NCI-H2029 (cell line): ENCODE measurements at places on chromosomes 4 and X.
A peak's percentile ranks its signal among the peaks of the same experiment; 100 is the strongest.

DNA sequence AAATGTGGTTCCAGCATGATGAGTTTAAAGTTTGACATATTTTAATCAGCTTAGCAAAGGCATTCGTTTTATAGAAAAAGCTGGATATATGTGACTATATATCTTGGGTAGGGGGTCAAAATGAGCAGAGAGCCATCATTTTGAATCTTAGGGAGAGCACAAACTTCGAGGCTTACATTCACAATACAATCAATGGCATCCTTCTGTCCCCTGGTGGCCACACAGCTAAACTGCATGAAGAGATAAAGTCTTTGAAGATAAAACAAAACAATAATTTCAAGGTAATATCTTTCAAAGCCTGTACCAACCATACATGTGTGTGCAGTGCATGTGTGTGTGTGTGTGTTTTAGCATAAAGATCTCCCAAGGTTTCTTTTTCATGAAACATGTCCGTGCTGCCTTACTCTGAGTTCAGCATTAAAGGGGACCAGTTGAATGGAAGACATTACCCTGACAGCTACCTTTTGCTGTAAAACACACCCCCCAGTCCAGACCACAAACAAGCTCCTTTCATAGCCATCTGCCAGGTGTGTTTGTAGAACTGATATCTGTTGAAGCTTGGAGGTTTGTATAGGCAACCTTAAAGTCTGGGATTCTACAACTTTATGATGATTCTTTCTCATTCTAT is 22.0 kb downstream of the DYNLT3 start:
- DNase-seq, result peak; percentile 3

DNA sequence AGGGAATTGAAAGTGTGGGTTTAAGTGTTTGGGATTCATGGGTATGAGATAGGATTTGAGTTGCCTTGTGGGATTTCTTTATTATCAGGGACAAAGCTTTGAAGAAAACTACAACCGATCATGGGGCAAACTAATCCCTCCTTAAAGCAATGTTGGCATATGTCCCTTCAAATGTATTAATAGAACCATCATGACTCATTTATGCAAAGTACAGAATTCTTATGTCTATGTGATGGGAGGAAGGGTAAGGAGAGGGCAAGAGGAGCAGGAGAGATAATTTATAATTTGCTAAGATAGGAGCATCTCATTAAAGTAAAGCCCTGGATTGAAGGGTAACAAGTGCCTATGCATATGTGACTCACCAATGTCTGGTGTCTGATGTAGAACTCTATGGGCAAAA is 94.2 kb downstream of the PHEX start:
- no peak for DNase-seq

GRCh38 chr4:149886786-149887490 is 71.3 kb upstream of the IQCM start:
- DNase-seq, result no peak

DNA sequence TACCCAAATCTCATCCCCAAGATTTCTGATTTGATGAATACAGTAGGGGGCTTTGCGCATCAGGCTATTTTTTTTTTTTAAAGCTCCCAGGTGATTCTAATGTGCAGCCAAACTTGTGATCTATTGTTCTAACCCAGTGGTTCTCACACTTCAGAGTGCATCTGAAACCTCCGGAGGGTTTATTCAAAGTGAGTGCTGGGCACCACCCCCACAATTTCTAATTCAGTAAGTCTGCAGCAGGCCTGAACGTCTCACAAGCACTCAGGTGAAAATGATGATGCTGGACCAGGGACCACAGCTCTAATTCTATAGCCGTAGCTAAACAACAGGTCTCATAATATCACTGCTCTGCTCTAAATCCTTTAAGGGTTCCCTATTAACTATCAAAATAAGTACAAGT is 211.4 kb downstream of the FMR1NB start:
- DNase-seq, result no peak

GRCh38 chr4:89290727-89291516 is 16.7 kb downstream of the GPRIN3 start:
- no peak for DNase-seq

GRCh38 chrX:9844936-9845577 is 58.8 kb downstream of the SHROOM2 start:
- DNase-seq, result no peak

DNA sequence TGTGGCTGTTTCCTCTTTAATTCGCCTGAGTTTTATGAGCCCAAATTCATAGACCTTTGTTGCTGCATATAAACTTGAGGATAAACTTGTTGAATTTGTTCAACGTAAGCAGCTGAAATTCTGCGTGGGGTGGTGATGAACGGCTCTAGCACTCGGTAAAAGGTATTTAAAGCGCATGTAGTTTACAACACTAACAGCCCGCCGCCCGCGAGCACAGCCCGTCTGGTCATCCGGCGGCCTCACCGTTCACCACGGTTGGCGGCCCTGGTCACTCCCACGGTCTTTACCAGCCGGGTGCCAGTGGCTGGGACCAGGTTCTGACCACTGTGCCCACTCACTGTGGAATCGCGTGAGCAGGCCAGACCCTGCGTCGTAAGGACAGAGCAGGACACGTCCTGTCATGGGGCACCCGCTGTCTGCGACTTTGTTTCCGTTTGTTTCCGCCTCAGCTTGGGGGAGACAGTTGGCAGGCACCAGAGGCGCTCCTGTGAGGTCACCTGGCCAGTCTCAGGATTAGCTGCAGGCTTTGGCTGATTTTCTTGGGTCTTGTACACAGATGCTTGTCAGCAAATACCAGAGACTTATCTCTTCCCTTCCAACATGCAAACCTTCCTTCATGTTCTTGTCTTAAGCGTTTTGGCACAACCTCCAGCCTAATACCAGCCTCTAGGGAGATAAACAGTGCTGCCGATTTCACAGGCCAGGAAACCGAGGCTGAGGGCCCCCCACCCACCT is 36.8 kb upstream of the SPON2 start:
- DNase-seq, result no peak

- DNase-seq, result peak; percentile 27
These were observed 167.3 kb upstream of the PGRMC2 start for GRCh38 chr4:128454881-128455280.

- DNase-seq, result no peak
These were observed 141.1 kb downstream of the BANK1 start for GRCh38 chr4:101931619-101932018.

- DNase-seq, result no peak
These were observed 24.3 kb upstream of the NDNF start for GRCh38 chr4:121096629-121097028.

DNA sequence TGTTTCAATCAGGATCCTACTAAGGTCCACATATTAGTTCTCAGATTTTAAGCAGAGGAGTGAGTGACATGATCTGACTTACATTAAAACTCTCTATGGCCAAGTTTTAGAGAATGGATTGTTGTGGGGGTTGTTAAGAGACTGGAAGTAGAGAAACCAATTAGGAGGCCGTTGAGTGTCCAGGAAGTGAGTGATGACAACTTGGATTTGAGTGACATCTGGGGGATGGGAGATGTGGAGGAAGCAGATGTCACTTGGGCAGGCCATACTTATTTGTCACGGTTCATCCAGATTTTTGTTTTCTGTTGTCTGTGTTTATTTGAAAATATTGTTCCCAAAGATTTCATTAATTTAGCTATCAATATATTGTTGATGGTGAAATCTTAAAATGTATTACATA is 28.3 kb downstream of the ADD1 start:
- no peak for DNase-seq

- DNase-seq, result no peak
These were observed 174.7 kb downstream of the GC start for GRCh38 chr4:71609167-71609566.

GRCh38 chr4:132660181-132660580 is 488.9 kb upstream of the PCDH10 start:
- no peak for DNase-seq

GRCh38 chr4:122783301-122784215 is 43.1 kb upstream of the FGF2 start:
- DNase-seq, result no peak
